Natural killer cell (primary cell): ENCODE measurements at places on chromosomes 11 and 22.

GRCh38 chr11:77515483-77515882, 41.6 kb upstream of the PAK1 start:
- DNase-seq = no peak

- DNase-seq = no peak
These were observed 32.3 kb downstream of the PDHX start for GRCh38 chr11:34948696-34949095.

GRCh38 chr11:14093065-14093464, 130.5 kb downstream of the SPON1 start:
- no peak for DNase-seq

DNA sequence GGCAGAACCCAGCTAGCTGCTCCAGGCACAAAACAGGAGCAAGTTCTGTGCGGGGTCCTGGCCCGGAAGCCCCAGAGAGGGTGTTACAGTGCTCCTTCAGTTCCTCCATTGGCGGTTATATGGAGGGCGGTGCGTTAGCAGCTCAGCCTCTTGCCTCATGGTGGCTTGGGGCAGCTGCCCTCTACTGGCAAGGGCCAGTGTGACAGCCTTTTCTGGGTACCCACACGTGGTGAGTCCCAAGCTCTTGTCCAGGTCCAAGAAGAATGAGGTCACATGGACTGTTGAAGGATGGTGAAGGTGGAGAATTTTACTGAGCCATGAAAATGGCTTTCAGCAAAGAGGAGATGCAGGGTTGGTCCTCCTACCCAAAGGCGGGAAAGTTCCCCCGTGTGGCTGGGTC, 100.5 kb downstream of the WT1 start:
- DNase-seq = no peak

- DNase-seq = no peak
These were observed 216.5 kb upstream of the CADM1 start for GRCh38 chr11:115720602-115721245.

GRCh38 chr22:29581799-29582198, 886 bp upstream of the NIPSNAP1 start:
- DNase-seq = no peak

GRCh38 chr11:59225017-59225416, 12.3 kb upstream of the MPEG1 start:
- no peak for DNase-seq
